ENCODE measurements at places on chromosomes 5 and 9.
A peak's percentile ranks its signal among the peaks of the same experiment; 100 is the strongest.

GRCh38 chr5:37323607-37324006 is 47.3 kb downstream of the NUP155 start:
- DNase-seq: no peak

- DNase-seq: no peak
Measured at GRCh38 chr5:1545126-1545804, 21.5 kb upstream of the LPCAT1 start.

- DNase-seq: no peak
Measured at GRCh38 chr5:157590478-157590877, 14.9 kb upstream of the ADAM19 start.

GRCh38 chr5:60972231-60972630 is 27.2 kb downstream of the NDUFAF2 start:
- no peak for DNase-seq

DNA sequence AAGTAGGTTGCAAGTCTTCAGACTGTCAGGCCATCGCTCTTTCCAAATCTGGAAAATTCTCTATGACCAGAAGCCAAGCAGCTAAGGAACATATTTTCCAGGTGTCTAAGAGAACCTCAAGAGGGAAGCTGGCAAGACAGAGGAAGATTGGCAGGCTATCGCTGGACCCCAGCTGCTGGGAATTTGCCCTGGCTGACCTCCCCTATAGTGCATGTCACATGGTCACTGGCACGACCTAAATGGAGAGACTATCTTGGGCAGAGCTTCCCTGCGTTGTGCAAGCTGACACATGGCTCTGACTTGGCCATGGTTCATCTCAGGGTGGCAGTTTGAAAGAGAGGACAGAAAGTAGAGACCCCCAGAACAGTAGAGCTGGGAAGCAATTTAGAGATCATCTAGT is 104.9 kb upstream of the ZNF618 start:
- no peak for DNase-seq

- no peak for DNase-seq
Measured at GRCh38 chr5:168946363-168946762, 354.6 kb downstream of the SLIT3 start.

- DNase-seq: no peak
Measured at GRCh38 chr5:42309865-42310264, 113.4 kb upstream of the GHR start.

DNA sequence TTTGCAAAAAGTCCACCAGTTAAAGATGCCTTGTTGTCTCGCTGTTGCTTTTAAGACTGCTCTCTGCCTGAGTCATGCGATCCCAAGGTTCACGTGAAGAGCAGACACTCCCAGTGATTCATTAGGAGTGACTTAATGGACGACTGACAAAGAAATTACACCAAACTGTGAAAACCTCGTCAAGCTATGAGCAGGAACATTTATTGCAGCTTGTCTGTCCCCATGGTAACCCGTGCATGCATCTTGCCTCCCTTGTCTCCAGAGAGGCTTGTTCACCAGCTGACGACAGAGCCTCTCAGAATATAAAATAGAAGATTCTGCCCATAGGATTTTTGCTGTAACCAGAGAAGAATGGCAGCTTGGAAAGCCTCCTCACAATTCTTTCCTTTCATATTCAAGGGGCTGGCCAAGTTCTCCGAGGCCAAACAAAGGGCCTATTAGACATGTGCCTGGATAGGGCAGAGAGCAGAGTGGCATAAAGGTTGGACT is 352.7 kb downstream of the SPOCK1 start:
- DNase-seq: peak; percentile 29

DNA sequence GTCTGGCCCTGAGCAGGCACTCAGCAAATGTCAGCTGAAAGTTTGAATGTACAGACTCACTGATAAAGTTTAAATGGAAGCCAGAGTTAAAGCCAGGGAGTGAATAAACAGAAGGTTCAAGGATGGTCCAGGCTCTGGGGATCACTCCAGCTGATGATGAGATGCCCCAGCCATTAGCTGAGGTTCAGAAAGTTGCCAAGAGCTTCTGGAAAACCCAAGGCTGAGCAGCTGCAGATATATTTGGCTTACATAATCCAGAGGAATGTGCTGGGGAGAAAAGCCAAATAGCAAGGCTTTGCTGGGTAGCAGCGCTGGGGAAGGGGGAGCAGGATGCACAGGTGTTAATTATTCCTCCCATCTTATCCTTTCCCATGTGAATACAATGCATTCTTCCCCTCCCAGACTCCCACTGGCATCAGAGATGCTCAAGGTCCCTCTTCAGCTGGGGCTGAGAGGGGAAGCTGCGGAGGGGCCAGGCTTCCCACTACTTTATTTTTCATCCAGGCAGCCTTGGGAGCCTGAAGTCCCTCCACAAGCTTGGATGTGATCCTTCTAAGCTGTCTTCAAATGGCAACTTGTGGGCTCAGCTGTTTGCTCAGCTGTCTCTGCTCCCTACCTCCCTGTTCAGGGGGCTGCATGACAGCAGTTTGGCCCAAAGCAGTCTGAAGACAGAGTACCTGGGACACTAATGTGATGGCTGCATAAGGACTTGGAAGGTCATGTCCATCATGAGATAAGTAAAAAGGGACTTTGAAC is 341.2 kb downstream of the TRIM32 start:
- no peak for DNase-seq

GRCh38 chr5:77630114-77630680 is 8.3 kb downstream of the OTP start:
- peak; percentile 59 for DNase-seq

DNA sequence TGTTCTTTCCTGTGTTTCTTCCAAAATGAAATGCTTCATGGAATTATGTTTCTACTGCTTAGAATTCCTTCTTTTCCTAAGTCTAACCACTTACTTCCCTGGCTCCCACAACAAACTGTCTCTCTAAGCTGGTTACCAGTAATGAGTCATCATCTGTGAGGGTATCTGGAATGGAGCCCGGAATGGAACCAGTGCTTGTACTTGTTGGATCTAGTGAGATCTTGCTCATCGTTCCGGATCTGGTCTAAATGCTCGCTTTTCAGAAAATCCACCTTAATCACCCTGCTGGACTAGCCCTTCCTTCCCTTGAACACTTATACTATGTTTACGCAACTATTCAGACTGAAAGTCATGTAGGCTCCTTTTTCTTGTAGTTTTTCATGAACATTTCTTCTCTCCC is 184.8 kb downstream of the PBX3 start:
- no peak for DNase-seq

- DNase-seq: no peak
Measured at GRCh38 chr5:53601570-53601969, 41.1 kb downstream of the NDUFS4 start.

GRCh38 chr5:67182301-67182790 is 14.3 kb downstream of the CD180 start:
- peak; percentile 78 for DNase-seq

GRCh38 chr9:117587263-117587662 is 116.9 kb upstream of the TLR4 start:
- DNase-seq: no peak

DNA sequence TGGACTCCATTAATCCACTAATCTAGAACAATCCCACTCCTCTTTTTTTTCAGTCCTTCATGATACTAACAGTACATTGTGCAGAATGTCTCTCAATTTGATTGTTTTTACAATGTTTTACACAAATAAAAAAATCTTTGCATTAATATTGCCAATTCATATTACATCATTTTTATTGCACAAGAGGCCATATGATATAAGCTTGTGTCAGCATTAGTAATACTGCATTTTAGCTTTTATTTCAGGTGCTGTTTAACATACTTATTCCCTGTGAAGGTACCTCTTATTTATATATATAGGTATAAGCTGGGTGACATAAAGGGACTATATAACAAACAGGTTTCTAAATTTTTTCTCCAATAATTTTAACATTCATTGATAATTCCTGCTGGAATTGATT is 737.4 kb downstream of the DNAH5 start:
- no peak for DNase-seq

DNA sequence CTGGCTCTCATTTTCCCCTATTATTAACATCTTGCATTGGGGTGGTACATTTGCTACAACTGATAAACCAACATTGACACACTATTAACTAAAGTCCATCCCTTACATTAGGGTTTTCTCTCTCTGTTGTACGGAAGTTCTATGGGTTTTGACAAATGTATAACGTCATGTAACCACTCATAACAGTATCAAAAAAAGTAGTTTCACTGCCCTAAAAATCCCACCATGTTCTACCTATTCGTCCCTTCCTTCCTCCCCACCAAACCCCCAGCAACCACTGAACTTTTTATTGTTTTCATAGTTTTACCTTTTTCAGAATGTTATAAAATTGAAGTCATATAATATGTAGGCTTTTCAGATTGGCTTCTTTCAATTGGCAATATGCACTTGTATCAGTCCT is 40.1 kb downstream of the MLLT3 start:
- DNase-seq: no peak

GRCh38 chr5:81081461-81081835 is 121.3 kb downstream of the RASGRF2 start:
- peak; percentile 71 for DNase-seq

- no peak for DNase-seq
Measured at GRCh38 chr5:174533751-174534241, 190.6 kb upstream of the MSX2 start.

GRCh38 chr9:134410071-134410834 is 84.0 kb downstream of the RXRA start:
- DNase-seq: no peak

DNA sequence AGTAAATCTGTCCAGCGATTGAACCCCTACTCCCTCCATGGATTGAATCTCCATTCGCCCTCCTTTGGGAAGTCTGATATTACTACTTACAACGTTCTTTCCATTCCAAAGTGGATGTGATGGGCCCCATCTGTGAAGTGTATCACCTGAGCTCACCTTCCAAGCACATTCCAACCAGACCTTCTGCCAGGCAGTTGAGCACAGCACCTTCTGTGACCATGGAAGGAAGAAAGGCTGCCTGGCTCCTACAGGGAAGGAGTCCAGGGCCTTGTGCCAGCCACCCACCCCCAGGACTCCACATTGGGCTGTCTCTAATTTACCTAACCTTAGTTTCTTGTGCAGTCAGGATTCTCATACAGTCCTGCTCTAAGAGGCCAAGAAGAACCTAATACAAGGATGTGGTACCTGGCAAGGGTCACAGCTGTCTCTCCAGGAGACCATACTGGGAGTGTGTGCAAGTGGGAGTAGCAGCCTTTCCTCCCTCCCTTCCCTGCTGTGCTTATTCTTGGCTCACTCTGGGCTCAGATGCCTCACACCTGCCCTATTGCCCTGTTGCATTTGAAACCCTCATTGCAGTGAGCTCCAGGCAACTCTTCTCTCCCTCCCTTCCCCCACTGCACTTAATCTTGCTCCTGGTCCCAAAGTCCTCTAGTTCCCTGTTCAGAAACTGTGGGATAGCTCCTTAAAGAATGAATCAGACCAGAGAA is 116.1 kb downstream of the NRG2 start:
- no peak for DNase-seq

DNA sequence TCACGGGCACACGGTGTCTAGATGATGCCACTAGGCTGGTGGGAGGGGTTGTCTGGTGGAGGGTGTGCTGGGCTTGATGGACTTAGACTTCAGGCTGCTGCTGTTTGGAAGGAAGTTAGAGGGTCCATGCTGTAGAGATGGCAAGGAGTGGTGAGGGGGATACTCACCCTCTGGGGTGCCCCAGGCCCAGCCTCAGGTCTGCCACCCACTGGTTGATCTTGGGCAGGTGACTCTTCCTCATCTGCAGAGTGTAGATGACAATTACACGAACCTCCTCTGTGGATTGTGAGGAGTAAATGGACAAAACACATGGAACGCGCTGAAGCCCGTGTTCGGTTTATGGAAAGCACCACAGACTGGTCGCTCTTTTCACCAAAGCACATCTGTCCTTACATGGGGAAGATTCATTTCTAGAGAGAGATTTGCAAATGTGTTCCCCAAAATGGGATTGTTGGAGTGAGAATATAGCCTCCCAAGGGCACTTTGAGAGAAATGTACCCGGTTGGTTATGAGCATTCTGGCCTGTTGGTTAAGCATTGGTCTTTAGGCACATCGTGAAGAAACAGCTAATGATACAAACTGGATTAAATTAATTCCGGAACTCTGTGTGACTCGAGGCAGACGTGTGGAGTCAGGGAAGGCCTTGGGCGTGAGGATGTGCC is 58.2 kb downstream of the ZNF618 start:
- DNase-seq: no peak

GRCh38 chr9:35758475-35759050 is 4.5 kb upstream of the MSMP start:
- no peak for DNase-seq

DNA sequence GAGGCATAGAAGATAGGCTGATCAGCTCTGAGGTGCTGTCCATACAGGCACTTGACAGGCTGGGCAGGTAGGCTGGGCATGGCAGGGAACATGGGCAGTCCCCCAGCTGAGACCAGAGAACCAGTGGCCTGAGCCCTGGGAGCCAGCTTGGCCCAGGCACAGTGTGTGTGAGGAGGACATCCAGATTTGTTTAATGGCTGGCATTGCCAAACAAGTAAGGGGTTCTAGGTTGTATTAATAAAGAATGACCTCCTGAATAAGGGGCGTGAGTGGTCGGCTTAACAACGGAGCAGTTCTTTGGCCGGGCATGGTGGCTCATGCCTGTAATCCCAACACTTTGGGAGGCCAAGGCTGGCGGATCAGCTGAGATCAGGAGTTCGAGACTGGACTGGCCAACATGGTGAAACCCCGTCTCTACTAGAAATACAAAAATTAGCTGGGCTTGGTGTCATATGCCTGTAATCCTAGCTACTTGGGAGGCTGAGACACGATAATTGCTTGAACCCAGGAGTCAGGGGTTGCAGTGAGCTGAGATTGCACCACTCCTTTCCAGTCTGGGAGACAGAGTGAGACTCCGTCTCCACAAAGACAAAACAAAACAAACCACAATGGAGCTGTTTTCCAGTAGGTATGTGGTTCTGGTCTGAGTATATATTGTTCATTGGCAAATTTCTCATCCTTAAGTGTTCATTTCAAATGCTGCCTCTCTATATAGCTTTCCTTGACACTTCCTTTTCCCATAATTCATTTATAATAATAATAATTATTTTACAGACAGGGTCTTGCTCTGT is 56.2 kb downstream of the ANGPTL2 start:
- DNase-seq: no peak

- DNase-seq: no peak
Measured at GRCh38 chr9:131954299-131954698, 125.4 kb downstream of the MED27 start.

GRCh38 chr5:151619812-151620460 is 28.8 kb upstream of the FAT2 start:
- no peak for DNase-seq

DNA sequence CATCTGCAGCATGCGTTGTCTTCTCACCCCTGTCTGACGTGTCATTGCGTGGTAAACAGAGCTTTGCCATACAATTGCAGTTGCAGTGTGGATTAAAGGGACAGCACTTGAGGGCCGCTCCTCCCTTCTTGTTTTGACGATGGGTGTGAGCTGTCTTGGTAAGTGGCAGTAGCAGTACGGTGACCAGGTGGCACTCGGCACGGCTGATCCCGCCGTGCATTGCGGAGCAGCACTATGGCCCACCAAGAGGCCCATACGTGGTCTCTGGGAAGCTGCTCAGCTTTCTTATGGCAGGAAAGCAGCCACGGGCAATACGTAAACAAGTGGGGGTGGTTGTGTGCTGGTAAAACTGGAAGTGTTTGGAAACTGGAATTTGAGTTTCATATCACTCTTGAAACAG is 25.1 kb downstream of the EHMT1 start:
- no peak for DNase-seq
